ENCODE measurements at places on chromosomes 12 and 14. TPM values are rescaled to one million over a fixed set of nuclear protein-coding genes. Genes with fewer than 3 reads are reported as not detected.

- DNase-seq = no peak
- H3K4me3 ChIP-seq = no peak overlapping the region
- H3K27ac ChIP-seq = no peak overlapping the region
- no peaks in the 10 kb centered on the region for H3K36me3 ChIP-seq
- no peaks in the 10 kb centered on the region for H3K27me3 ChIP-seq
Measured at GRCh38 chr14:62364161-62364560, 601.9 kb downstream of the SNAPC1 start.

GRCh38 chr14:103056322-103057027, 874 bp downstream of the CDC42BPB start:
- peak overlapping the region; percentile 32 for H3K4me3 ChIP-seq
- peaks cover 2% of the 10 kb centered on the region for H3K4me1 ChIP-seq
- H3K27me3 ChIP-seq = peaks cover 39% of the 10 kb centered on the region
- no peak overlapping the region for H3K27ac ChIP-seq
- no peaks in the 10 kb centered on the region for H3K36me3 ChIP-seq

DNA sequence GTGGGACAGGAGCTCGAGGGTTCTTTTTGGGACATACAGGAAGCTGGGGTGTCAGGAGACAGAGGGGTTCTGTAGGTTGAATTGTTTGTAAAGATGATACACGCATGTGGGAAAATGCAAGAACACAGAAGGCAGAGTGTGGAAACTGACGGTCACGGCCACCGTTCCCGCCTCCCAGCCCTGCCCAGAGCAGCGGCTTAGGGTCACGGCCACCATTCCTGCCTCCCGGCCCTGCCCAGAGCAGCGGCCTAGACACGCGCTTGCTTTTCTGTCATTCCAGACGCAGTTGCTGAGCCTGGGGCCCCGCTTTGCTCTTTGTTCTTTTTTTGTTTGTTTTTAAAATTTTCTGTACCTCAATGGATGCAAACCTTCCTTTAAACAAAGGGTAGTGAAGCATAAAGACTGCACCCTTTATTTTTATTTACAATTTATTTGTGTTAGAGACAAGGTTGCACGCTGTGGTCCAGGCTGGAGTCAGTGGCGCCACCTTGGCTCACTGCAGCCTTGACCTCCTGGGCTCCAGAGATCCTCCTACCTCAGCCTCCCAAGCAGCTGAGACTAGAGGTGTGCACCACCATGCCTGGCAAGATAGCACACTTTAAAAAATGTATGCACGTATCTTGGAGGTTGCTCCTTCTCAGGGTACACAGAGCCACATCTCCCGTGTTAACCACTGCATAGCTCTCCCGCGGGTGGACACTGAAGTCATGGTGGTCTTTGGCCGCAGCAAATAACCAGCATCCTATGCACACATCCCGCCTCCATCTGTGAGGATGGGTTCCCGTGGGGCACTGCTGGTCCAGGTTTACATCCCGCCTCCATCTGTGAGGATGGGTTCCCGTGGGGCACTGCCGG, 142.3 kb downstream of the ADGRD1 start:
- H3K36me3 ChIP-seq = no peaks in the 10 kb centered on the region
- no peak overlapping the region for H3K27ac ChIP-seq
- H3K4me3 ChIP-seq = no peak overlapping the region

GRCh38 chr14:73188501-73188911, 48.8 kb upstream of the PAPLN start:
- no peaks in the 10 kb centered on the region for H3K27me3 ChIP-seq
- DNase-seq = no peak
- H3K36me3 ChIP-seq = peaks cover 17% of the 10 kb centered on the region
- H3K4me3 ChIP-seq = no peak overlapping the region

- no peak for DNase-seq
- H3K36me3 ChIP-seq = peaks cover 26% of the 10 kb centered on the region
- H3K27me3 ChIP-seq = no peaks in the 10 kb centered on the region
- peaks cover 44% of the 10 kb centered on the region for H3K4me1 ChIP-seq
Measured at GRCh38 chr14:95488376-95489213, 27.9 kb downstream of the SYNE3 start.

GRCh38 chr12:132078190-132078589, 65.9 kb downstream of the DDX51 start:
- DNase-seq = no peak
- H3K4me3 ChIP-seq = no peak overlapping the region
- H3K27ac ChIP-seq = no peak overlapping the region
- H3K27me3 ChIP-seq = no peaks in the 10 kb centered on the region
- no peaks in the 10 kb centered on the region for H3K4me1 ChIP-seq
- H3K36me3 ChIP-seq = peaks cover 24% of the 10 kb centered on the region

GRCh38 chr12:97910559-97910958, 448.0 kb downstream of the RMST start:
- H3K27me3 ChIP-seq = no peaks in the 10 kb centered on the region
- H3K27ac ChIP-seq = no peak overlapping the region
- no peak for DNase-seq

DNA sequence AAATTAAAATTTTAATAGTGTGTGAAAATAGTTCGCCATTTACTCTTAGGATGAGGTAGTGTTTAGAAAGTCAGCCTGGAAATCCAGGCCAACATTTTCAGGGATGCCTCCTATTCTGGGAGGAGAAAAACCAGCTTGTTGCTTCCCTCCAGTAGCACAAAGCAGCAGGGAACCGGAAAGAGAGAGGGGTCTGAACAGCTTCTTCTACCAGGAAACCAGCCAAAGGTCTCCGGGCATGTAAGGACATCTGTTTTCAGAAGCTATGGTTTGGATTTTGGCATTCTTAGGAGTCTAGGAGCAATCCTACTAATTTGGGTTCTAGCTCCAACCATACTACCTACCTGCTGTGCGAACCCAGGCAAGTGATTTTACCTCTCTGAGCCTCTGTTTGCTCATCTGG, 85.3 kb downstream of the DPF3 start:
- peak overlapping the region; percentile 97 for H3K27ac ChIP-seq
- no peaks in the 10 kb centered on the region for H3K27me3 ChIP-seq
- H3K4me1 ChIP-seq = peaks cover 30% of the 10 kb centered on the region
- no peak overlapping the region for H3K4me3 ChIP-seq

- no peak overlapping the region for H3K4me3 ChIP-seq
- H3K4me1 ChIP-seq = peaks cover 16% of the 10 kb centered on the region
- no peaks in the 10 kb centered on the region for H3K27me3 ChIP-seq
- H3K27ac ChIP-seq = no peak overlapping the region
- DNase-seq = no peak
Measured at GRCh38 chr12:29159661-29160060, 10.6 kb downstream of the FAR2 start.

GRCh38 chr14:106840991-106841390, 1314.6 kb downstream of the TMEM121 start:
- no peaks in the 10 kb centered on the region for H3K36me3 ChIP-seq
- H3K4me3 ChIP-seq = no peak overlapping the region
- no peak overlapping the region for H3K27ac ChIP-seq
- peaks cover 19% of the 10 kb centered on the region for H3K4me1 ChIP-seq
- peak; percentile 35 for DNase-seq

DNA sequence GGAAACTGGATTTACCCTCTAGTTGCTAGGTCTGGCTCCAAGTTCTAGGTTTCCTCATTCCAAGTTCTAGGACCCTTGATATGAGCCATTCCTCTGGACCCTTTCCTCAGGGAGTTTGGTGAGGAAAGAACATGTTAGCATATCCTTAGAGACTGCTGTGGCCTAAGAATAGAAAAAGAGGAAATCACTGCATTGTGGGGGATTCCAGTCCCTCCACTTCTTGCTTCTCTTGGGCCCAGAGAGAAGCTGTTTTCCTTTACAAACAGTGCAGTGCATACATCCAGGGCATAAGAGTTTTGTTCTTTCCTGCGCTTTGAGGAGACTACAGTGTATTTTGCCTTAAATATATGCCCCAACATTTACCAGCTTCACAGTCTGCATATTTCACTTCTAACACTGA, 59.0 kb downstream of the LLPH start:
- H3K27me3 ChIP-seq = peaks cover 2% of the 10 kb centered on the region
- H3K4me1 ChIP-seq = peaks cover 8% of the 10 kb centered on the region
- no peak overlapping the region for H3K4me3 ChIP-seq
- no peak for DNase-seq

GRCh38 chr12:26231470-26231869, 36.1 kb downstream of the SSPN start:
- DNase-seq = no peak
- H3K36me3 ChIP-seq = no peaks in the 10 kb centered on the region
- H3K27ac ChIP-seq = no peak overlapping the region

GRCh38 chr12:76460807-76461206, 98.8 kb downstream of the OSBPL8 start:
- no peaks in the 10 kb centered on the region for H3K36me3 ChIP-seq
- H3K27me3 ChIP-seq = no peaks in the 10 kb centered on the region
- peaks cover 40% of the 10 kb centered on the region for H3K4me1 ChIP-seq
- DNase-seq = no peak

GRCh38 chr12:32115404-32116104, 8.9 kb downstream of the BICD1 start:
- peaks cover 7% of the 10 kb centered on the region for H3K36me3 ChIP-seq
- DNase-seq = no peak
- H3K4me1 ChIP-seq = peaks cover 8% of the 10 kb centered on the region
- no peaks in the 10 kb centered on the region for H3K27me3 ChIP-seq

- H3K27me3 ChIP-seq = no peaks in the 10 kb centered on the region
- no peak overlapping the region for H3K27ac ChIP-seq
- H3K36me3 ChIP-seq = peaks cover 9% of the 10 kb centered on the region
- no peak for DNase-seq
- no peak overlapping the region for H3K4me3 ChIP-seq
Measured at GRCh38 chr12:12764824-12765223, 20.6 kb upstream of the APOLD1 start.

GRCh38 chr12:80472236-80472635, 28.2 kb downstream of the PTPRQ start:
- no peaks in the 10 kb centered on the region for H3K36me3 ChIP-seq
- no peak overlapping the region for H3K4me3 ChIP-seq
- no peaks in the 10 kb centered on the region for H3K27me3 ChIP-seq
- H3K27ac ChIP-seq = no peak overlapping the region

- H3K4me3 ChIP-seq = no peak overlapping the region
- DNase-seq = peak; percentile 70
- H3K36me3 ChIP-seq = no peaks in the 10 kb centered on the region
Measured at GRCh38 chr12:103503546-103504480, 8.0 kb upstream of the C12orf42 start.

GRCh38 chr14:39083127-39083526, 19.9 kb downstream of the SEC23A start:
- no peak for DNase-seq
- H3K36me3 ChIP-seq = peaks cover 42% of the 10 kb centered on the region
- no peak overlapping the region for H3K27ac ChIP-seq
- H3K4me3 ChIP-seq = no peak overlapping the region

GRCh38 chr12:117523971-117524370, 162.5 kb upstream of the NOS1 start:
- DNase-seq = no peak
- H3K27me3 ChIP-seq = no peaks in the 10 kb centered on the region
- no peak overlapping the region for H3K4me3 ChIP-seq
- no peaks in the 10 kb centered on the region for H3K4me1 ChIP-seq

DNA sequence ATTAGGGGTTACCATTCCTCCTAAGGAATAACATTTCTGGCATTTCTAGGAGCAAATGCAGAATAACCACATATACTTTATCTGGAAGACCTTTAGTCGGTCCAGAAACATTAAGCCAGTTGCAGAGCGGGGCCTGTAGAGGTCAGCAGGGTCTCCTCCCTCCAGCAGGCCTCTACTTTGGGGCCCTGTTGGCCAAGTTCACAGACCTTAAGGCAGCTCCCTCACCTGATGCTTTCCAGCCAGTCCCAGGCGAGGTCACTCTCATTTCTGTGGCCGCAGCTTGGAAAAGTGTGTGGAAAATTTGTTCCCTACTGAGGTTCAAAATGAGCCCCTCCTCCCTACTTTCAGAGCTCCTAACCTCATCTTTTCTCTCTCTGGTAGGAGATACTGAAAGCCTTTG, 74.1 kb downstream of the ESR2 start:
- H3K36me3 ChIP-seq = peaks cover 27% of the 10 kb centered on the region

- no peak overlapping the region for H3K4me3 ChIP-seq
- no peaks in the 10 kb centered on the region for H3K27me3 ChIP-seq
- no peaks in the 10 kb centered on the region for H3K36me3 ChIP-seq
Measured at GRCh38 chr12:79233341-79233781, 368.8 kb downstream of the SYT1 start.

DNA sequence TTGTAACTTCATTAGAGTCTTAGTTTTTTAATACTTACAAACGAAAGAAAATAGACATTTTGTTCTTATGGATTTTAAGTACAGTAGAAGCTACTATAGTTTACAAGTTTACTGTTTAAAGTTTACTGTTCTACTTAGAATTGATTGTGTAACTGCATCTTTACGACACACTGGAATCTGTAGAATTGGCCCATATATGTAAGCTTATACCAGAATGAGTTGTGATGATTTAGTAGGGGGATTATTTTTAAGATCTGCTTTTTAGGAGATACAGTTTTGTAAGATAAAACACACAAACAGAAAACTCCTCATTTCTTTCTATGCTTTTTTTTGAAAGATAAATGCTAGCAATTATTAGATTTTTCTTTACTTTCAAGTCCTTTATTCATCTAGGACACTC, 30.2 kb upstream of the NAV3 start:
- H3K27me3 ChIP-seq = no peaks in the 10 kb centered on the region
- no peak for DNase-seq
- H3K27ac ChIP-seq = no peak overlapping the region
- no peaks in the 10 kb centered on the region for H3K36me3 ChIP-seq
- H3K4me1 ChIP-seq = no peaks in the 10 kb centered on the region

- no peak overlapping the region for H3K4me3 ChIP-seq
- no peak overlapping the region for H3K27ac ChIP-seq
- H3K36me3 ChIP-seq = no peaks in the 10 kb centered on the region
Measured at GRCh38 chr12:48169011-48169410, 11.7 kb upstream of the ASB8 start.

GRCh38 chr12:109544955-109545531, 28.3 kb downstream of the MMAB start:
- no peak overlapping the region for H3K27ac ChIP-seq
- H3K4me1 ChIP-seq = peaks cover 5% of the 10 kb centered on the region
- peaks cover 7% of the 10 kb centered on the region for H3K27me3 ChIP-seq
- DNase-seq = no peak

GRCh38 chr12:128305336-128305892, 38.4 kb downstream of the TMEM132C start:
- H3K36me3 ChIP-seq = no peaks in the 10 kb centered on the region
- H3K27ac ChIP-seq = no peak overlapping the region
- no peak for DNase-seq
- peaks cover 4% of the 10 kb centered on the region for H3K27me3 ChIP-seq

GRCh38 chr12:113201187-113202177, 16.0 kb downstream of the RITA1 start:
- no peak overlapping the region for H3K4me3 ChIP-seq
- no peaks in the 10 kb centered on the region for H3K27me3 ChIP-seq
- H3K36me3 ChIP-seq = no peaks in the 10 kb centered on the region
- no peak for DNase-seq
- H3K27ac ChIP-seq = no peak overlapping the region

GRCh38 chr12:45577844-45578399, 151.6 kb upstream of the ARID2 start:
- no peak for DNase-seq
- H3K36me3 ChIP-seq = no peaks in the 10 kb centered on the region

Gene LMNTD1
- not detected for total RNA-seq

Gene LTBP2
- total RNA-seq = 0.04 TPM

Gene CELA1
- 0.29 TPM for total RNA-seq

Gene ADAM21
- not detected for total RNA-seq

Gene TSPAN8
- total RNA-seq = not detected

Gene LRRC10
- total RNA-seq = not detected

Gene SLC38A1
- total RNA-seq = 167 TPM

Gene MSI1
- total RNA-seq = 0.78 TPM

Gene KRT6B
- total RNA-seq = not detected

Gene DAZAP2
- total RNA-seq = 98.3 TPM

Gene OTUB2
- total RNA-seq = 0.29 TPM

Gene FAM181A
- not detected for total RNA-seq

Gene KRT3
- total RNA-seq = not detected

Gene NOPCHAP1
- 39.4 TPM for total RNA-seq

Gene ANKRD52
- total RNA-seq = 23.3 TPM

Gene MYH6
- total RNA-seq = not detected
